Stimulated activated CD8-positive, alpha-beta memory T cell treated with anti-CD3 and anti-CD28 coated beads, Interleukin-7, amount 100 ng/mL, for 1 hour (primary cell): ENCODE measurements at places on chromosomes 3 and 15.

DNA sequence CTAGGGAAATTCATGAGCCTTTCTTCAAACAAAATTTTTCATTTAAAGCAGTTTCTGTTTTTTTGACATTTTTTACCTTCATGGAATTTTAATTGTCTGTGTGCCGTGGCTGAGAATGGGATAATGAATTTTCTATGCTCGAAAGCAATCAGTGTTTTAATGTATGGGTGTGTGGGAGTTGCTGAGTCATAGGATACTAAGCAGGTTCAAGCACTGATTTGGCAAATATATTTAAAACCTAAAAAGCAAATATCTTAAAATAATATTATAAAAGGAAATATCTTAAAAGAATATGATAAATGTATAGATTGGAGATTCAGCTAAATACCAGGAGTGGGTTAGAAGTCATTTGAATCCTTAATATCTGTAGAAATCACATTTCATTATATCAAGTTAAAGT is 173.6 kb upstream of the LRRFIP2 start:
- DNase-seq: no peak

DNA sequence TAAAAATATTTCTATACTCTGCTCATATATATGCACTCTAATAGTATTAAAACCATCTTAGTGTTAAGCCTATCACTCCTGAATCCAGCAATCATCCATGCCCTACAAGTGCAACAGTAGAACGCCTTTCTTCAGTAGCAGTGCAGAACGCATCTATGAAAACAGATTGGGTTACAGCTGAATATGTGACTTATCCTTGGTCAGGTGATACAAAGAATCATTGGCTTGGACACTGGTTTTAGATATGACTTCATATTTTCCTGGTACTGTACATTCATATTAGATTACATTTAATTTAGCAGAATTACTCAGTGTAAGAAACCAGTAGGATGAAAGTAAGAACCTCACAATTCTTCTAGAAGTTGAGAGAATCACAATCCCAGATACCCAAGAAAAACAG is 43.3 kb downstream of the ZNF106 start:
- no peak for DNase-seq

GRCh38 chr3:377158-377561 is 180.6 kb downstream of the CHL1 start:
- DNase-seq: no peak

- DNase-seq: no peak
Measured at GRCh38 chr3:30017901-30018300, 588.5 kb upstream of the TGFBR2 start.

- no peak for DNase-seq
Measured at GRCh38 chr15:64950888-64951287, 38.8 kb downstream of the SPG21 start.

DNA sequence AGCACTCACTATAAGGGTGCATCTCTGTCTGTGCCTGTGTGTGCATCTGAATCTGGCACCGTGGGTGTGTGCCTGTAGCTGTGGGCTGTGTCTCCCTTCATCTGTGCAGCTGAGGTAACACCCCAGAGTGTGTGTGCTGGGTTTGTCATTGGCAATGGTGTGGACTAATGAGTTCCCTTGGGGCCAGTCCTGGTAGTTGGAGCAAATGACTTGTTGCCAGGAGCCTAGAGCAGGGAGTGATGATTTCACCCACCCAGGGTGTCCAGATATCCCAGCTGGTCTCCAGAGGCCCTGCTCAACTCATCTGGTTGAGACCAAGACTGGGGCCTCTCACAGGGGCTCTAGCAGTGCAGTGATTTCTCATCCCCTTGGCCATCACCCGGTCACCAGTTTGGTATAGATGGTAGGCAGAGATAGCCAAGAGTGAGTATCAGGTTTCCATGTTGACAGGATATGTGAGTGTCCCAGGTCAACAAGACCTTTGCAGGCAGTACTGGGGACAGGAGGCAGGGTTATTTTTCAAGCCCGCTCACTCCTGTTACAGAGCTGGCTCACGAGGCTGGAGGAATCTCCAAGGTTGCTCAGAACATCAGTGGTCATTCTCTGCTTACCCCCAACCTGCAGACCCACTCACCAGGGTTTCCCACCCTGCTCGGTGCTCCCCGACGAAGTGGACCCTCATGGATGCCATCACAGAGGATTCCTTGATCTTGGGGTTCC is 4.1 kb upstream of the HDAC11 start:
- DNase-seq: no peak

GRCh38 chr15:27482287-27482686 is 511.3 kb downstream of the GABRG3 start:
- DNase-seq: no peak

GRCh38 chr3:186871403-186871924 is 29.0 kb downstream of the ADIPOQ start:
- DNase-seq: no peak

DNA sequence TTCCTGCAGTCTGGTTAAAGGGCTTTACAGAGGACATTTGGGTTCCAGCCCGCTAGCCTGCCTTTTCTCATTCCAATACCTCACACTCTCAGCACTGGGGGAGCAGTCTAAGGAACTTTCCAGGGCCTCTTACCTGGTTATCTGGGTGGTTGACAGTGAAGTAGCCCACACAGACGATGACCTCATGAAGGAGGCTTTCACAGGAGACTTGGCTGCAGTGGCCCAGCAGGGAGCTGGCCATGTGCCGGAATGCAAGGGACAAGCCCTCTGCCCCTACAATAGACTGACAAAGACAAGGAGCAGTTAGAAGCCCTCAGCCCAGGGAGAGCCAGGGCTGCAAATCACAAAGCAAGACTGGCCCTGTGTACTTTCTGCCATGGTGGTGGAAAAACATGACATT is 39.5 kb downstream of the ISL2 start:
- DNase-seq: no peak

- DNase-seq: no peak
Measured at GRCh38 chr3:135918600-135918999, 46.9 kb upstream of the PPP2R3A start.

- DNase-seq: no peak
Measured at GRCh38 chr15:54045397-54045796, 67.2 kb downstream of the UNC13C start.

DNA sequence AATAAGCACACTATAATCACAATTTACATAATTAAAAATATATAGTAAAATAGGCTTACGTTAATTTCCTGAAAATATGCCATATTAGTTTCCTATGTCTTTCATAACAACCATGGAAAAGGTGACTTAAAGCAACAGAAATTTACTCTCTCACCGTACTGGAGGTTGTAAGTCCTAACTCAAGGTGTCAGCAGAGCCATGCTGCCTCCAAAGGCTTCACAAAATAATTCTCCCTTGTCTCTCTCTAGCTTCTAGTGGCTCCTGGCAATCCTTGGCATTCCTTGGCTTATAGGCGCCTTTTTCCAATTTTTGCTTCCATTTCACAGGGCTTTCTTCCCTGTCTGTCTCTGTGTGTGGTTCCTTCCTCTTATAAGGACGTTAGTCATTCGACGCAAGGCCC is 7.6 kb downstream of the SI start:
- no peak for DNase-seq

DNA sequence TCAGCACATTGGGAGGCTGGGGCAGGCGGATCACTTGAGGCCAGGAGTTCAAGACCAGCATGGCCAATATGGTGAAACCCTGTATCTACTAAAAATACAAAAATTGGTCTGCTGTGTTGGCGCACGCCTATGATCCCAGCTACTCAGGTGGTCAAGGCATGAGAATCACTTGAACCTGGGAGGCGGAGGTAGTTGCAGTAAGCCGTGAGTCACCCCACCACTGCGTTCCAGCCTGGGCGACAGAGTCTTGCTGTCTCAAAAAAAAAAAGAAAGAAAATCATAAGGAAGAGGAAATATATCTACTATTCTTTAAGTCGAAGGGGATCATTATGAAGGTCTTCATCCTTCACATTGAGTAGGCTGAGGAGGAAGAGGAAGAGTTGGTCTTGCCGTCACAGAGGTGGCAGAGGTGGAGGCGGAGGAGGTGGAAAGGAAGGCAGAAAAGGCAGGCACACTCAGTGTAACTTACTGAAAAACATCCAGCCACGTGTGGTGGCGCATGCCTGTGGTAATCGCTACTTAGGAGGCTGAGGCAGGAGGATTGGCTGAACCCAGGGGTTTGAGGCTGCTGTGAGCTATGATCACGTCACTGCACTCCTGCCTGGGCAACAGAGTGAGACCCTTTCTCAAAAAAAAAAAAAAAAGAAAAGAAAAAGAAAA is 14.2 kb downstream of the CSK start:
- no peak for DNase-seq

DNA sequence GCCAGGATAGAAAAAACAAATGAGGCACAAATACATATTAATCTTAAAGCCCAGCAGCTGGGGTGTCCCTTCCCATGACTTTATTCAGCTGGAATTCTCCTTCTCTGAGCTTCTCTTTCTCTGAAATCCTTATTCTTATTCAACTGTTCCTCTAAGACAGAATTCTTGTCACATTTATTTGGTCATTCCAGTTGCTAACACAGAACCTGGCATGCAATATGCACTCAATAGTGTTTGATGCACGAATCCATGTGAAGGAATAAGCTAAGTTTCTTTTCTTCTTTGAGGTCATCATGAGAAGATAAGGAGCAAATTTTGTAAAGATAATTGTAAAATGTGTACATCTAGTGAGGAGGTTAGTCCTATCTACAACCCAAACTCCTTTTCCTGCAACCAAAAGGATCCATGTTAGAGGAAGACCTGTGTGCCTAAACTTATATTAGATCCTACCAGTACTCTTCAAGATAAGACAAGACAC is 154.2 kb upstream of the KCNMB2 start:
- DNase-seq: no peak

DNA sequence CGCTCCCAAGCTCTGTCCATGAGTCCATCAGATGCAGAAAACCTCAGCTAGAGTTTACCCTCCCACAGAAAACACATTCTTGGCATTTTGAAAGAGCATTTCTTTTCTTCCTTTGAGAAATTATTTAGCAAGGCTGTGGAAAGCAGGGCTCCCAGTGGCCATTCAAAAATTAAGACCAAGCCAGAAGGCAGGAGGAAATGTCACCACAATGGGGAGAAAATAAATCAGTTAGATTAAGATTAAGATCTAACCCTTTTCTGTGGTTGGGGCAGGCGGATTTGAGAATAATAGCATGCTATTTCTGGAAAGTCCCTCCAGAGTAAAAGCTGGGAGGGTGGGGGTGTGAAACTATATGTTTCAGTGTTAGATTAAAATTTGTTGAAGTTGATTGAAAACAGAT is 20.2 kb downstream of the LRIG1 start:
- DNase-seq: no peak

DNA sequence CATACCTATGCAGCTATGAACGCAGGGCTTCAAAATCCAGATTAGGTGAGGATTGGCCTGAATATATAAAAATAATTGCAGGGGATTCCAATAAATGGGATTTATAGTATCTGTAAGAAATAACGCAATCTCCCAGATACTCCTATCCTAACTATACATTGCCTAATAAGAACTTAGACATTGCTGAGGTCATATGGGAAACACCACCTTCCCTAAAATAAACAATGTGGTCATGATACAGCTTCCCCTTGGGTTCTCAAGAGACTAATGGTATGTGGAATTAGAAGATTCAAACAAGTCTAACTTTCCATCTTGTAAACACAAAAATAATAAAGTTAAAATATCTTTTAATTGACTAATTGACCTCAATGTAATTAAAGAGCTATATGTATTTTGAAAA is 28.2 kb downstream of the UBE3A start:
- DNase-seq: no peak

- no peak for DNase-seq
Measured at GRCh38 chr3:75180235-75180944, 483.7 kb upstream of the FRG2C start.

GRCh38 chr3:22746221-22746620 is 456.9 kb upstream of the UBE2E2 start:
- DNase-seq: no peak

DNA sequence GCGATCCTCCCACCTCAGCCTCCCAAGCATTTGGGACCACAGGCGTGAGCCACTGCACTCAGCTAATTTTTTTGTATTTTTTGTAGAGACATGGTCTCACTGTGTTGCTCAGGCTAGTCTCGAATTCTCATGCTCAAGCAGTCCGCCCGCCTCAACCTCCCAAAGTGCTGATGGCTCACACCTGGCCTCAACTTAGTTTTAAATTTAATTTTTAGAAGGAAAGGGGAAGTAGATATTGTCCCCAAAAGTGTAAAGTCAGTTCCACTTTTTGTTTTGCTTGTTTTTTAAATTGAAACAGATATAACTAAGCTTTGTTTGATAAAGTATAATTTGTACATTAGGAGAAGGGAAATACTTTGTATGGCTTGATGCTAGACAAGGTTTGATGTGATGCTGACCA is 31.3 kb upstream of the NFKBIZ start:
- DNase-seq: no peak

- DNase-seq: no peak
Measured at GRCh38 chr3:39154280-39155021, 1.1 kb upstream of the CSRNP1 start.

GRCh38 chr15:88630141-88630721 is 8.6 kb upstream of the ISG20 start:
- no peak for DNase-seq

GRCh38 chr15:88015228-88015860 is 241.2 kb downstream of the NTRK3 start:
- no peak for DNase-seq

DNA sequence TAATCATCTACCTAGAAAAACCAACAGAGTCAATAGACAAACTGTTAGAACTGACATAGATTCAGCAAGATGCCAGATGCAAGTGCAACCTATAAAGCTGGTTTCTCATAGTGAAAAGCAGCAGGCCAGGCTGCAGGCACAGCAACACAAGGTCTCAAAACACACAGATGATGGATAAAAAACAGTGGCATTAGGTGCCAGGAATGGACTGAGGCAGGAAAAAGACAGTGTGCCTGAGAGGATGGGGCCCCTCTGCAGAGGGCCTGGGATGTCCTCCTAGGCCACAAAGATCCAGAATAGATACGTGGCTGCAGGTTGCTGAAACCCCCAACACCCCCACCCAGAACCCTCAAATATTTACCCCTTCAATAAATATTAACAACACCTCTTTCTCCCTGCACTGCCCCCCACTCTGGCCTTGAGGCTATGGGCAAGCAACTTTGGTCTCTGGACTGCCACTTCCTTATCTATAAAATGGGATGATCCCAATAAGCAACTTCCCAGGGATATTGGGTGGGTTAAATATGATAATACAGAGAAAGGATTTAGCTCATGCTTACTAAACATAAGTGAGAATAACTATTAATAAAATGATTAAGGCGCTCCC is 35.2 kb upstream of the FGD5 start:
- DNase-seq: no peak

GRCh38 chr3:56700151-56700550 is 17.1 kb upstream of the TASOR start:
- no peak for DNase-seq

GRCh38 chr3:162641907-162642306 is 1145.3 kb downstream of the OTOL1 start:
- DNase-seq: no peak

GRCh38 chr3:192331749-192332385 is 395.5 kb downstream of the FGF12 start:
- DNase-seq: no peak
